ENCODE measurements at places on chromosomes 16 and 17.

DNA sequence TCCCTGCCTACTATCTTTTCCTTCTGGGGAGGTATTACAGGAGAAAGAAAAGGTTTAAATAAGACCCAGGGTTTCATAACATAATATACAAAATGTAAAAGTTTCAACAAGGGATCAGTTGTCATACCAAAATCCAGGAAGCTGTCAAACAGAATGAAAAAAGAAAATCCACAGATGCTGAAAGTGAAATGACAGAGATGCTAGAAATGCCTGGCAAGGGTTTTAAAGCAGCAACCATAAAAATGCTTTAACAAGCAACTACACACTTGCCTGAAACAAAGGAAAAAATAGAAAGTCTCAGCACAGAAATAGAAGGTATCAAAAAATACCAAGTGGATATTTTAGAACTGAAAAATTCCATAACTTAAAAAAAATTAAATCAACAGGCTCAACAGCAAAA, 105.0 kb downstream of the C16orf78 start:
- no peak for DNase-seq

- DNase-seq: no peak
These were observed 264.2 kb upstream of the ZFHX3 start for GRCh38 chr16:73311857-73312723.

GRCh38 chr17:54455251-54455868, 445.3 kb upstream of the TOM1L1 start:
- DNase-seq: no peak

- no peak for DNase-seq
These were observed 84.3 kb downstream of the PRKCA start for GRCh38 chr17:66386498-66387351.

- DNase-seq: no peak
These were observed 9.9 kb downstream of the CAPNS2 start for GRCh38 chr16:55576384-55576783.

- no peak for DNase-seq
These were observed 265.5 kb downstream of the PARN start for GRCh38 chr16:14364386-14365199.

GRCh38 chr17:81863123-81863675, 2.9 kb upstream of the P4HB start:
- no peak for DNase-seq

GRCh38 chr17:14605267-14605599, 304.4 kb downstream of the HS3ST3B1 start:
- DNase-seq: no peak

- no peak for DNase-seq
These were observed 331.4 kb downstream of the GRIN2A start for GRCh38 chr16:9850817-9851216.

DNA sequence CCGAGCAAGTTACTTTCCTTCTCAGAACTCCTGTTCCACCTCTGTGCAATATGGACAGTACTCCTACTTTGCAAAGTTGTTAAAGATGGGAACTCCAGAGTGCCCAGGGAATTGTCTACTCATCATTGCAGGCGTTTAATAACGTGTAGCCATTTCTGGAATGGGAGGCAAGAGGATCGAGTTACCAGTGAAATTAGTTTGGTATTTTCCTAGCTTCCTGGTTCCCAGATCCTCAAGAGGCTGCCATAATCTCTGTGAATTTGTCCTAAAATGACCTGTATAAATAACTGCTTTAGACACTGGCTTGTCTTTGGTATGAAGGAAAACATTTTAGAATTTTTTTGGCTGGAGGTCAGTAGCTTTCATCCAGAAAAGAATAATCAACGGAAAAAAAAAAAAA, 27.7 kb downstream of the WWOX start:
- no peak for DNase-seq

DNA sequence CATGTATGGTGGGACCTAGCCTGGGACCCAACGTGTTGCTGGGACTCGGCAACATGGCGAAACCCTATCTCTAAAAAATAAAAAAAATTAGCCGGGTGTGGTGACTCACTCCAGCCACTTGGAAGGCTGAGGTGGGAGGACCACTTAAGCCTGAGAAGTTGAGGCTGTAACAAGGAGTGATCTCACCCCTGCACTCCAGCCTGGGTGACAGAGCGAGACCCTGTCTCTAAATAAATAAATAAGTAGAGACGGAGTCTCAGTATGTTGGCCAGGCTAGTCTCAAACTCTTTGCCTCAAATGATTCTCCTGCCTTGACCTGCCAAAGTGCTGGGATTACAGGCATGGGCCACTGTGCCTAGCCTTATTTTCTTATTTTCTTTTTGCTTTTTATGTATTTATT, 10.1 kb upstream of the CNP start:
- no peak for DNase-seq

DNA sequence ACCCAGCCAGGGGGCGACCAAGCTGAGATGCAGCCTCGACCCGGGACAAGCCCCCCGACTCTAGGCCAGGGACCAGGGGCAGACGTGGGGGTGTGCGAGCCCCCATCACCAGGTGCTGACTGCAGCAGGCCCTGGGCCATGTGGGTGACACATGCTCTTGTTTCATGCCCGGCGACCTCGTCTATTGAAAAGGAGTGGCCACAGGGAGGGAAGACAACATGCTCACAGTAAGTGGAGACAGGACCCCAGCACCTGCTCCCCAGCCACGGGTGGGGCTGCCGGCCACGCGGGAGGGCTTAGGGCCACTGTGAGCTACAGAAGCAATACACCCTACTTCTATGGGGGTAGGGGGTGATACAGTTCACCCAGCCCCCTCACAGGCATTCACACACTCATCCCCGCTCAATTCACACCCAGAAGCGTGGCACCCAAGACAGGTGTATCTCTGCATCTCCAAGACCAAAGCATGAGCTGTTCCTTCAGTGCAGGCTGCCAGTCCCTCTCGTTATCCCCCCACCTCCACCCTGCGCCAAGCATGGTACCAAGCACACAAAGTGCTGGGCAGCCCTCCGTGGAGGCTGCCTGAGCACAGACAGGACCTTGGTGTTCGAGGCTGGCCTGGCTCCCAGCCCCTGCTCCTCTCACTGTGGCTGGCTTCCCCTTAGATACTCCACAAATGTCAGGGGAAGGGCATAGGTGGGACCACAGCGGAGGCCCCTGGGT, 13.6 kb downstream of the VASN start:
- no peak for DNase-seq

DNA sequence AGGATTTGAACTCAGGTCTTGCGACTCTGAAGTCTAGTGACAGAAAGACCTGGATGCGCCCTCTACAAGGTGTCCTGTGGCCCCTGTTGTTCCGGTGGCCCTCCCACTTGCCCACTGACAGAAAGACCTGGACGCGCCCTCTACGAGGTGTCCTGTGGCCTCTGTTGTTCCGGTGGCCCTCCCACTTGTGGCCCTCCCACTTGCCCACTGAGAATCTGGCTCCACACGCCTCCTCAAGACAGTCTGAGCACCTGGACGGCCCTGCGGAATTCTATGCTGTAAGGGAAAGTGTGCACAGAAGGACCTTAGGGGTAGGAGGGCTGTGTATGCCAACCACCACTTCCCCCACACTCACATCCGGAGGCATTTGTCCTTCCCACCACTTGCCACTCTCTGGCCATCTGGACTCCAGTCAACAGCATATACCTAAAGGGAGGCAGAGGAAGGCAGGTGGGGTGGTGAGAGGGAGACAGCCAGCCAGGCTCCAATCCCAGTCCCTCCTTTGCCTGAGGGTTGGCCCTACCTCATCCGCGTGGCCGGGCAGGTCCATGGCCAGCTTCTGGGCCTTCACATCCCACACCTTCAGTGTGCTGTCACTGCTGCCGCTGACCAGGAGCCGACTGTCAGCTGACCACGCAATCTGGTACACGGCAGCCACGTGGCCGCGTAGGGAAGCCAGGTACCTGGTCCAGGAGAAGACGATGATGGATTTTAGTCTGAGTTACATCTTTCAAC, 9.1 kb downstream of the NLE1 start:
- DNase-seq: no peak

GRCh38 chr17:48023400-48024148, 14.0 kb downstream of the COPZ2 start:
- DNase-seq: no peak

GRCh38 chr17:76781056-76781982, 43.4 kb downstream of the MFSD11 start:
- no peak for DNase-seq

DNA sequence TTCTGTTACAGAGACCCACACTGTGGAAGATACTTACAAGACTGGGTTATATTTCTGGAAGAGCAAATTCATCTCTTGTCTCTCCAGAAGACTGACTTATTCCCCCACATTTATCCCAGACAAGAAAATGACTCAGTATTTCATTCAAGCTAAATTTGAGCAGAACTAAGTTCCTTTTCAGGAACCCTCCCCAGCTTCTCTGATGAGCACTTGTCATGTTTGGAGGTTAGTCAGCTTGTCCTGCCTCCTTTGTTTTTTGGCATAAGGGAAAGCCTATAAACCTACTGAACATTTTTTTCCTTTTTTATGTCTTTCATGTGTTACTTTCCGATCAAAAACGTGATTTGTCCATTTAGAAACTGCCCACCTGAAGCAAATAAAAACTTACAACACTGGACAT, 198.0 kb downstream of the C16orf95 start:
- DNase-seq: no peak

DNA sequence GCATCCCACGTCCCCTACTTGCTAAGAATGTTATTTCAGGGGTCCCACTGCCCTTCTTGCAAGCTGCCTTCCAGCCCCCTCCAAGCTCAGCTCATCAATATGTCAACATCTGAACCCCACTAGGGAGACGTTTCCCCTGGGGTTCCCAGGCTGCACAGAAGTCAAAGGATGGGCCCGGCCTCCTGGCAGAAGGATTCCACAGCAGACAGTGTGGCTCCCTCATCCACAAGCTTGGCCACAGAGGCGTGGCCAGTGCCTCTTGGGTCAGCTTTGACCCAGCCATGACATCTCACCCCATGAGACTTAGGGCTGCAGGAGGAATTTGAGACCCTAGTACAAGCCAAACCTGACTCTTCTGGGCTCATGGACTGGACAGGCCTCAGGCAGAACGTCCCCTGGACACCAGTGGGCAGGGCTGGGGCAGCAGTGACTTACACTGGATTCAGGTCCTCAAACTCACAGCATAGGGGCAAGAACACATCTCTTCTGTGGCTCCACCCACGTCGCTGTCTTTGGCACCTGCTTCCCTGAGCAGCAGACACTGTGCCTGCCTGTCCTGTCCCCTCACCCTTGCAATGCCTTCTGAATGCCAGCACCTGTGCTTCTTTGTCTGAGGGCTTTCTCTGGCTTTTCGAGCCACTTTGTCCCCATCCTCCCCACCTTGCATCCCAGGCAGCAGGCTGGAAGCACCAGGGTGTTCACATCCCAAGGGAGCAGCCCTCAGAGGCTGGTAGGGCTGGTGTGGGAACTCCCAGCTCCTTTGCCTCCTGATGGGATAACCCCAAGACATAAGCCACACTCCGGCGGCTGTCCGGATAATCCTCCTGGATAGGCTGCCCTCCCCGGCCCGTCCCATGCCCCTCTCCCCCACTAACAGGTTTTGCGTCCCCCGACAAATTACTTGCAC, 56.0 kb upstream of the ENPP7 start:
- DNase-seq: no peak

- DNase-seq: no peak
These were observed 177.4 kb downstream of the RBFOX1 start for GRCh38 chr16:7509963-7510601.

GRCh38 chr16:27241658-27242057, 26.9 kb downstream of the NSMCE1 start:
- DNase-seq: no peak

- DNase-seq: no peak
These were observed 8.0 kb downstream of the TSR3 start for GRCh38 chr16:1343428-1344242.

- DNase-seq: no peak
These were observed 3.3 kb downstream of the ITGA3 start for GRCh38 chr17:50059256-50059655.

GRCh38 chr17:13958773-13959172, 110.5 kb upstream of the COX10 start:
- no peak for DNase-seq

GRCh38 chr16:49560004-49560830, 186.6 kb downstream of the C16orf78 start:
- no peak for DNase-seq

DNA sequence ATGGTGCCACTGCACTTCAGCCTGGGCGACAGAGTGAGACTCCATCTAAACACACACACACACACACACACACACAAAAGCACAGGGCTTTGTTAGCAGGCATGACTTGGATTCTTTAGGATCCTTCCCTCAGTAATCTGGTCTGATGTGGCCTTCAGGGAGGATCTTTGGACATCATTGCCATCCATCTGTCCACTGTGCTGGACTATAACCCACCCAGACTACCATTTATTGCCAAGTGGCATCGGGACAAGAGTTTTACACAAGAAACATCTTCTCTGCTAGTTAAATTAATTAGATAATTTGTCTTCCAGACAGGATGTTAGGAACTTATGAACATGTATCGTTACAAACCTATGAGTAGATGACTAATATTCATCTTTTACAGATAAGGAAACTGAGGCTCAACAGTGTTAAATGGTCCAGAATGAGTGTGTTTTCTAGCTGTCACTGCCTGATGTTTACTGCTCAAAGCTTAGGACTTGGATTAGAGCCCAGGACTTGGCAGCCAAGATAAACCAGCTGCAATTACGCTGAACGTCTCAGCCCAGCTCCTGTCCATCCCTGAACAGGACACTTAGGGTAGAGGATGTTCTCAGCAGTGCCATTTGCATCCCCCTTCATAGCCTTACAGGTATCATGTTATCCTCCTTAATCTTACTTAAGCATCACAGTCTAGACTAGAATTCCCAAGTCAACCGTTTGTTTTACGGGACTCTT, 285.8 kb downstream of the WWOX start:
- no peak for DNase-seq

- no peak for DNase-seq
These were observed 479.5 kb downstream of the TMEM114 start for GRCh38 chr16:8110572-8111514.
